Mesothelial cell of epicardium (in vitro differentiated cells): ENCODE measurements at places on chromosomes 1 and 21.

GRCh38 chr1:246647113-246647512 is 77.1 kb upstream of the SCCPDH start:
- DNase-seq = no peak

GRCh38 chr1:89705901-89706699 is 73.2 kb downstream of the LRRC8C start:
- DNase-seq = no peak

DNA sequence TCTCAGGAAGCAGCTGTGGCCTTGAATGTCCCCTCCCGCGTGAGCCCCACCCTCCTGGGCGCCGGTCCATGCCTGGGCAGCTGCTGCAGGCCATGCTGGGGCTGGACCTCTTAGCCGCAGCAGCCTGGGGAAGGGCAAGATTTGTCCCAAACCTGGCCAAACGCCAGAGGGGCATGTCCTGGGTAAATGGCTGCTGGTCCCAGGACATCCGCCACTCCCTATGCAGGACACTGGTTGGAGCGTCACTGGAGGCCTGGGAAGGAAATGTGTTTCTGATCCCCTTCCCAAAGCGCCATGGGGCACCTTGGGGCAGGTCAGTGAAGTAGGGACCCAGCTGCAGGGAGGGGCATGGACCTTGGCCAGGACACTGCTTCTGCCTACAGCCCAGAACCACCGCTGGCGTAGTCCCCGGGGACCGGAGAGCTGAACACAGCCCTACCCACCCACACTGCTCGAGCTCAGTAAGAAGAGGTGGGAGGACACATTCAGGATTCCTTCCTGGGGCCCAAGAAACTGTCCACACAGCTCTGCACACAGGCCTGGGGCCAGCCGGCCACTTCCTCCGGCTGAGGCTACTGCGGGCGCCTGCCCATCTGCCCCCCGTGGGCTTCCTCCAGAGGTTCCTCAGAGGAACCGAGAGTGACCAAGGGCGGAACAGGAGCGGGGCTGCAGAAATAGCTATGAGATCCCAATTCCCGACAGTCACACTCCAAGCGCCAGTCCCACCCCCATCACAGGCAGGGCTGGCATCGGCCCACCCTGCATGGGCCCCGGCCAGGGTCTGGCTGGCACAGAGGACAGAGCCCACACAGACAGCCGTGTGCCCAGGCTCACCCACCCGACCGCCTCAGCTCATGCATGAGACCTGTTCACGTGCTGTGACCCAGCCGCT is 10.8 kb upstream of the PLEKHG5 start:
- DNase-seq = no peak

GRCh38 chr1:95042286-95042685 is 30.5 kb downstream of the ALG14 start:
- no peak for DNase-seq

DNA sequence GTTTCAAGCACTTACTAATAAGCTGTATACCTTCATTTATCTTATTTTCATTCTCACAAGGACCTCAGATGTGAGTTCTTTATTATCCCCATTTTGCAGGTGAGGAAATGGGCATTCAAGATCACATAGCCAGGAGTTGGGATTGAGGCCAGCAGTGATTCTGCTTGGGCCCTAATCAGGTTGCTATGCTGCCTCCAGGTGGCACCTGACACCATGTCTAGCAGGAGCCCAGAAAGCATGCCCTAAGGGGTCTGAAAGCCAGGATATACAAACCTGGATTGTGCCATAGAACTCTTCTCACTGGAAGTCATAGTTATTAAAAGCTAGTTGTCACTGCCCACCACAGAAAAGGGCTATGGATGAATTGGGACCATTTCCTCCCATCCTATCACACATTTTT is 61.1 kb downstream of the FYB2 start:
- DNase-seq = no peak

DNA sequence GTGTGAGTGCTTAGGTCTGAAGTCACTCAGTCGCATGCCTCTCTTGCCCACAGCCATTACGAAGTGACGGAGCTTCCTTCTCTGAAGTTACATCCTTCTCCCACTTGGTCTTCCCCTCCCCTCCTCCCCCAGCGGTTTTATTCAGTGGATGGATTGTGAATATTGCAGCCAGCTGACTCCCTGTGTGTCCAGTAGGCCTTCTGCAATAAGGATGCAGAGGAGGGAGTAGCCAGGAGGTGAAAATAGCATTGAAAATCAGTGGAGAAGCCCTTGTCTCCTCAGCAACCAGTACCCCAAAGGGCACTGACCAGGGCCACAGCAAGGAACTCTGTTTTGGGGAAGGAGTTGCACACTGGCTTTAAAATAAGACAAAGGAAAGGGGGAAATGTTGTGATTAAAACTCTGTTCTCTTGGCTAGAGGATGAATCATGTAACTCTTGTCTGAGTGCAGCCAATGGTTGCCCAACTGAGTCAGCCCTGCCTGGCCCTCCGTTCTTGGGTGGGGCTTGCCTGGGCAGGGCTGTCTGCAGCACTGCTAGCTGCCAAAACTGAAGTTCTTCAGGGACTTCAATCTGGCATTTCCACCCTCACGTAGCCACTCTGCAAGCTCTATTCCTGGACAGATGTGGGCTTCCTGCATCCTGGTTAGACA is 4.3 kb downstream of the S100A10 start:
- no peak for DNase-seq
